ENCODE measurements at places on chromosomes 2 and 18.

DNA sequence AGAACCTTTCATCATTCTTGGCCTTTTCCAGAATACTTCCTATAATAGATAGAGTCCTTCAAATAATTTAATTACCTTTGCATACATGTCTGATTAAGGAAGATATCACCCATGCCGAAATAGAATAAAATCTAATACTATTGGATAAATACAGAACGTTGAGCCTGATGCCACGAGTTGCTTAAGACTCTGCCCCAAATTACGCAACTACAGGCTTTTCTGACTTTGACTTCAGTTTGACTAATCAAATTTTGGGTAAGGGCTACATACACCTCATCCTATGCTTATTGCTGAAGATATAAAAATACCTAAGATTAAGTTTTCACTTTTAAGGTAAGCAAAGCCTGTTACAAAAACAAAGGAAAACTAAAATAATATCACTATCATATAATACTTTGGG, 1065.1 kb upstream of the NRXN1 start:
- no peak for DNase-seq

DNA sequence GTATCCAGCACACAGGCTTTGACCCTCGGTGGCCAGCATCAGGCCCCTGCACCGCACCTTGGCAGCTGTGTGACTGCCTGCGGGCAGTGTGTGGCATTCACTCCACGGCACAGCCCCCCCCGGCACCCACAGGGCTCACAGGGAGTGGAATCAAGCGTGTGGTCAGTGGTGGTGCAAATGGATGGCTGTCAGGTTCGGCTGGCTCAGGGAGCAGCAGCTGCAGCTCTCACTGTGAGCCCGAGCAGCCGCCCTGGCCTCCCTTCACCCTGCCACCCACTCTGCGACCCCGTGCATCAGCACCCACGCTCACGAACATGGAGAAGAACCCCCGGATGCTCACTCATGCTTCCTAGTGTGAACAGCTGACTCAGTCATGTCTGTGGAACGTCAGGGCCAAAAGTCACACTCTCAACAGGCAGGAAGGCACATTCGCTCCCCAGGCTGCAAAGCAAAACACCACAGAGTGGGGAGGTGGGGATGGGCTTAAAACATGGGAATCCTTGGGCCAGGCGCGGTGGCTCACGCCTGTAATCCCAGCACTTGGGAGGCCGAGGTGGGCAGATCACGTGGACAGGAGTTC, 41.5 kb upstream of the GPC1 start:
- no peak for DNase-seq

DNA sequence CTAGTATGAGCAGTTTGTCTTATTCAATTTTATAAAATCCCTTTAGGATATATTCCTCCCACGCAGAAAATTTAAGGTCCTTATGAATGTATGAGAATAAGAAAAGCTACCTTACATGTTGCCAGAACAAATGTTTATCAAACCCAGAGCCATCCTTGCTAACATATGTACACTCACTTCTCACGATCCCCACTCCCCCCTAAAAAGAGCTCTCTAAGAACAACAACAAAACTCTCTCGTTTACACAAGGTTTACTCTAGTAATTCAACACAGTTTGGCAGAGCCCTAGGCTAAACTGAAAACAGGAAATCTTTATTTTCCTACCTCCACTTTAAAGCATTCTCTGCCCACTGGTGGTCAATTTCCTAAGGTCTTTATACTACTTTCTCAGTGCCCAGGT, 504.9 kb downstream of the ZEB2 start:
- no peak for DNase-seq

DNA sequence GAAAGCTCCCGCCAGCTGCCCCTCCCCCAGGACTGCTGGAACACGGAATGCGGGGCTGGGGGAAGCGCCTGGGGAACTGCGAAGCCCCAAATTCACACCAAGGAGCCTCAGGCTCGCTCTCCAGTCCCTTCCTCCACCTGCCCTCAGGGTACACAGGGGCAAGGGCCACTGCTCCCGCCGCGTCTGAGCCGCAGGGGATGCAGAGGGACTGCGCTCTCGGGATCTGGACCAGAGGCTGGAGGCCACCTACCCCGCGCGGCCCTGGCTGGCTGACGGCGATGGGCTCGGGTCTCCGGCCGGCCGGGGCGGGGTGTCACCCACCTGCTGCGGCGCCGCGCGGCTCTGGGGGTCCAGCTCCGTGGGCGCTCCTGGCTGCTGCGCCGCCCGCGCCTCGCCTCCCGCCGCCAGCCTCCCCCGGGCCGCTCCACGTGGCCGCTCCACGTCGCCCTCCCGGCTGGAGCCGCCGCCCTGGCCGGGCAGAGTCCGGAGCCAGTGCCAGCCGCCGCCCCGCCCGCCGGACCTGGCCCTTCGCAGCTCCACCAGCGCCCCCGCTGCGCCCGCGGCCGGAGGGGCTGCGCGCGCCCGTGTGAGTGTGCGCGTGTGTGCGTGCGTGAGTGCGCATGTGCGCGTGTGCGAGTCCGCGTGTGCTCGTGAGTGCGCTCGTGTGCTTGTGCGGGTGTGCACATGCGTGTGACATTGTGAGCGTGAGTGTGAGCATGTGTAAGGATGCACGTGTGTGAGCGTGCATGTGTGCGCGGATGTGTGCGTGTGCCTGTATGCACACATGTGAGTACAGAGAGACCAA, at the start of gene CGREF1:
TSS of gene CGREF1 (minus strand) at position 604 of the 805 bp plus-strand sequence. CDS start 14,762 bp downstream, outside the sequence.
- no peak for DNase-seq

DNA sequence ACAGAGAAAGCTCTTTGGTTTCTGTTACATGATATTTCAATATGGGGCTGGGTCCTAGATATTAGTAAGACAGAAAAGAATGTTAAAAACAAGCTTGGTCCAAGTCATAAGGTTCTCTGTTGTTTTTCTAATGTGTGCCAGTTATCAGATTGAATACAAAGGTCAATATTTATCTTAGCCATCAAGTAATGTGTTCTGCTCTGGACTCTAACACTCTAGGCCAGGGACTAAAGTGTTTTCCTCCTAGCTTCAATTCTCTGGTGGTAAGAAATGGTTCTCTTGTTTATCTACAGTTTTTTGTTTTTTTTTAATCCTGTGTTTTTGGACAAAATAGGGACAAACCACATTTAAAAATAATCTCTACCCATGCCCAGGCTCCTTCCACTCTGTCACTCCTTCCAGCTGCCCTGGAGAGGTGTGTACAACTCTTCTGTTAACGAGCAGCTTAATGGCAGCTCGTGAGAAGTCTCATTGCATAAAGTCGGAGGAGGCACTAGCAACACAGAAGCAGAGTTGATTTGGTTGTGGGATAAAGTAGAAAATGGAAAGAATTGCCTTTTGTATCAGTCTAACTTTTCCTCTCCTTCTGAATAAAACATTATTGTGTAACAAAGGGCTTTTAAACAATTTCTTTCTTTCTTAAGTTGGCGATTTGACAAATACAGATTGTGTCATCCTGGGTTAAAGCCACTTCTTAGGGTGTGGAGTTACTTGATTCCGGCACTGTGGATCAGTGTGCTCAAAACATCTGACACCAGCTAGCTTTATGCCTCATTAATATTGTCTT, 8.0 kb upstream of the SESTD1 start:
- no peak for DNase-seq

- DNase-seq = no peak
Measured at GRCh38 chr2:100520224-100520623, 42.6 kb upstream of the PDCL3 start.

DNA sequence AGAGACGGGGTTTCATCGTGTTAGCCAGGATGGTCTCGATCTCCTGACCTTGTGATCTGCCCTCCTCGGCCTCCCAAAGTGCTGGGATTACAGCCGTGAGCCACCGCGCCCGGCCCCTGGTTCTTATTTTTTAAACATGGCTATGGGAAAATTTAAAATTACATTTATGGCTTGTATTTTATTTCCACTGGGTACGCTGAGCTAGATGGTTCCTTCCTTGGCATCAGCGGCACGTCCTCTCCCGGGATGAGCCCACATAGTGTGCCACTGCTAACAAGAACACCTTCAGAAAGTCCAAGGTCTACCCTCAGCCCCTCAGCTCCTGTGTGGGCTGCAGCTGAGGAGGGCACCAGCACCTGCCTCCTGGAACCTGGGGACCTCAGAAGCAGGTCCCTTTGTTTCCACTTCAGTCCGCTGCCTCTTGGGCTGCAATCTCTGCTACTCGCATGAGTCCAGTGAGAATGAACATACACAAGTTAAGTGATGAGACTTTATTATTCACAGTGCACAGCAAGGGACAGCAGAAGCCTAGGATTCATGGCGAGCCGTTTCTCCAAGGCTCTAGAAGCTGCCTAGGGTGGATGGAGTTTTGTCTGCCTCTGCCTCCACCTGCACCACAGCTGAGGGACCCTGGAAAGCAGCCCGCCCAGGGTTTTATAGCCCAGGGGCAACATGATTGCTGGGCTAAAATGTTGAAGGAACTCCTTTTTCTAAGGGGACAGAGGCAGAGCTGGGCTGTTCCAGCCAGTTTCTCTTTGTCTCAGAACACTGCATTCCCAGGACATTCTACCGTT, 107.5 kb upstream of the TEX51 start:
- DNase-seq = no peak

- DNase-seq = no peak
Measured at GRCh38 chr2:134401789-134402188, 147.9 kb downstream of the MGAT5 start.

DNA sequence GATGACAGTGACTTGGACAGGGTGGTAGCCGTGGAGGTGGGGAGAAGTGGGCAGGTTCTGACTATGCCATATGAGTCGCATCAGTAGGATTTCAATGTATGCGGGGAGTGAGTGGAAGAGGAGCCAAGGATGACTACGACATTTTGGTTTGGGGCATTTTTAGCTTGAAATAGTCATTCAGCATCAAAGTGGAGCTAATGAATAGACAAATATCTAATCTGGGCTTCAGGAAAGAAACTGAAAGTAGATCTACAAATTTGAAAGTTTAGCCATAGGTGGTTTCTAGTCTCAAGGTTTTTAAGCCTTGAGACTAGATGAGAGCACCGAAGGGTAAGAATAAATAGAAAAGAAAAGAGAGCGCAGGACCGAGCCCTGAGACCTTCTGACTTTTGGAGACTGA, 58.3 kb downstream of the FEZ2 start:
- no peak for DNase-seq

GRCh38 chr18:54247511-54248175, 21.7 kb upstream of the POLI start:
- DNase-seq = no peak

All from CD4-positive, alpha-beta T cell (primary cell).